ENCODE measurements at places on chromosomes 2 and 18.

GRCh38 chr18:72207280-72207679 is 336.9 kb downstream of the CBLN2 start:
- DNase-seq = no peak

GRCh38 chr2:2846332-2847208 is 515.5 kb upstream of the MYT1L start:
- DNase-seq = no peak

GRCh38 chr18:3760741-3761140 is 310.8 kb downstream of the TGIF1 start:
- DNase-seq = no peak

DNA sequence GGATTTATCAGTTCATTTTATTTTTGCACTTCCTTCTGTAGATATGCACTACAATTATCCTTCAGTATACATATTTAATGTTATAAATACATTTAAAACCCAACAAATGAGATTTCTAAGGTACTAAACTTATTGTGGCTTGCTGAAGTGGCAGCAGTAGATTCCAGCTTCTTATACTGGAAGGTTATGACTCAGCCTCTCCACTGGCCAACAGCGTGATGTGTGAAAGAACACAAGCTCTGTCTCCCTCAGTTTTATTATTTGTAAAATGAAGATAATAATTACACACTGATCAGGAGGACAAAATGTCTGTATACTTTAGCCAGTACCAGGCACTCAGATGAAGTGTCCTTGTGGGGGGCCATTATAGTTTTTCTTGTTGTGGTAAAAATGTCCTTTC is 1147.1 kb downstream of the CNTNAP5 start:
- no peak for DNase-seq

DNA sequence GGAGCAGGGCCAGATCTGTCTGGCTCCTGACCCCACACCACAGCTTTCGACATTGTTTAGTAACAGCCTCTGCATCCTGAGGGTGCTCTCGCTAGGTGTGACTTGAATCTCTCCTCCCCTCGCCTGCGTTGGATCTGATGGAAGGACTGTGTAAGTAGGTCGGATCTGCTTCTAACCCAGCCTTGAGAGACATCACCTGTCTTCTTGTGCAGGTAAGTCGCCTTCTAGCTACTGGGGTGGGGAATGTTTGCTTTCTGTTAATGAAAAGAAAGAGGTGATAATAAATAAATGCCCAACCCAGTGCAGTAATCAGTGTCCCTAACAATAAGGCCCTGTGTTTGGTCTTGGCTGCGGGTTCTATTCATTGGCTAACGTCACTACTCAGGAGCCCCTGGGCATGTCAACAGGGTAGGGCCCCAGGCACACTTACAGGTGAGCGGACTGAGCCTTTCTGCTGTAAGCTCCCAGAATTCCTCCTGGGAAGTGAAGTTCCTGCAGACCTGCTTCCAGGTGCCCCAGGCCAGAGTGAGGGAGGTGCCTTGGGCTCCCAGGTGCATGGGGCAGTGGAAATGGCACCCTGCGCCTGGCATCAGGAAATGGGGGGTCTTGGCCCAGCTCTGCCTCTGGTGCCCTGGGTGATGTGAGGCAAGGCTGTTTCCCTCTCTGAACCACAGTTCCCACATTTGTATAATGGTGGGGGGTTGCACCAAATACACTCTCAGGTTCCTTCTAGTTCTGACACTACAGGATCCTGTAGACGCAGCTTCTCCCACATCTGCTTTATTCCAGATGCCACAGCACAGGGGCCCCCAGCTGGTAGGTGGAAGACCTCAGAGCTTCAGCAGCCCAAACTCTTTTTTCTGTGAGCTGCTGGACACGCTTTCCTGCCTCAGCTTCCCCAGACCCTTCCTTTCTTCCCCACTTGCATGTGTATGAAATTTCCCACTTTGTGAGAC is 11.2 kb upstream of the FOSL2 start:
- no peak for DNase-seq

- peak; percentile 36 for DNase-seq
Observed at GRCh38 chr2:98324181-98324580, 22.1 kb upstream of the CNGA3 start.

DNA sequence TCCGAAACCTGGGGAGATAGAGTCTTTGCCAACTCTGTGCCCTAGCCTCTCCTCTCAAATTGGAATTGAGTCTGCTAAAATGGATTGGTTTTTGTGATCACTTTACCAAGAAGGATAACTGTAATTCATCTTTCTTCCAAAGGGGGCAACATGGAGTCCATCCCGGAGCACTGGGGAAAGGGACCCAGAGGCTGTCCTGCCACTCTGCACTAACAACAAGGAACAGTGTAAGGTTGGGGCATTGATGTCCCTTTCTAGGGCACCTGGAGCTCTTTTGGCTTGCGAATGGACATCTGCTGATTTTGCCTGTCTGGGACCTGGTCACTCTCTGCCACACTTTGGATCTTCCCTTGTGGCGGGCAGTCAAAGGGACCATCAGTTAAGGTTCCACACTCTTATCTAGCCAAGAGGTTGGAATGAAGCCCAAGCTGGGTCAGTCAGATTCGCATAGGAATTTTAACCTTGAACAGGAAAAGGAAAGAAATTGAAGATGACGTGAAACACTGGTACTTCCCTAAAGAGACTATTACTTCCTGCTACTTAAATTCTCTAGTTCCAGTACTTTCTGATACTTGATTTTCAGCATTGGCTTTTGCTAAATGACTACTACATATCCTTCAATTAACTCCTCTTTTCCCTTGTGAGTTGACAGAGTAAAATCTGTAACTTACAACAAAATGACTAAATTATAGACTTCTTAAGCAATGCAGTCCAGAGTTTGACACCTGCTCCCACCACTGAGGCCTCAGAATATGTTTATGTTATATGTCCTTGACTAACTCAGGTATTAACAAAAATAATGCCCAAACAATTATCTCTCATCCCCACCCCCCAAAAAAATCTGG is 64.7 kb upstream of the KLF7 start:
- DNase-seq = peak; percentile 27

DNA sequence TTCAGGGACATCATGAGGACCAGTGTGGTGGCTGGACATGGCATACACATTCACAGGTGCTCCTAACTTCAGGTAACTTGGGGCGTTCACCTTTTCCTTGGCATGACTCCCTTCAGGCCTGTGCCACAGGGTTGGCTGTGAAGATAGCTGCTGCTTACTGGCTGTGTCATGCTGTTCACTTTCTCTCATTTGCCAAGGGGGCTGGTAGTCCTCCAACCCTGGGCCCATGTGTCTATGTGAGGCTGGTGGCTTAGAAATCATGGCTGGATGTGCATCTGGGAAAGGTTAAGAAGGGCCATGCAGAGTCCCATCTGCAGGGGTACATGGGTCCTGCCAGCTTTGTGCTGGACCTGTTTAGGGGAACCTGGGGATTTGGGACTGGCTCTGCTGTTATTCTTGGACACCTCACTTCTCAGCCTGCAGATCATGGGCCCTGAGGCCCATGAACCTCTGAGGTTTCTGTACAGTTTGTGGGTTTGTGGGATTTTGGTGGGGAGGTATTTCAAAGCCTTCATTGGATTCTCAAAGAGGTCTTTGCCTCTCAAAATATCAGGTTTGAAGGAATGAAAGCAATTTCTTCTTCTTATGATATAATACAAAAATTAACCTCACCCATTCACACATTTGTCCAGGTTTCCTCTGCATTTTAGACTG is 62.9 kb downstream of the FHOD3 start:
- DNase-seq = no peak

DNA sequence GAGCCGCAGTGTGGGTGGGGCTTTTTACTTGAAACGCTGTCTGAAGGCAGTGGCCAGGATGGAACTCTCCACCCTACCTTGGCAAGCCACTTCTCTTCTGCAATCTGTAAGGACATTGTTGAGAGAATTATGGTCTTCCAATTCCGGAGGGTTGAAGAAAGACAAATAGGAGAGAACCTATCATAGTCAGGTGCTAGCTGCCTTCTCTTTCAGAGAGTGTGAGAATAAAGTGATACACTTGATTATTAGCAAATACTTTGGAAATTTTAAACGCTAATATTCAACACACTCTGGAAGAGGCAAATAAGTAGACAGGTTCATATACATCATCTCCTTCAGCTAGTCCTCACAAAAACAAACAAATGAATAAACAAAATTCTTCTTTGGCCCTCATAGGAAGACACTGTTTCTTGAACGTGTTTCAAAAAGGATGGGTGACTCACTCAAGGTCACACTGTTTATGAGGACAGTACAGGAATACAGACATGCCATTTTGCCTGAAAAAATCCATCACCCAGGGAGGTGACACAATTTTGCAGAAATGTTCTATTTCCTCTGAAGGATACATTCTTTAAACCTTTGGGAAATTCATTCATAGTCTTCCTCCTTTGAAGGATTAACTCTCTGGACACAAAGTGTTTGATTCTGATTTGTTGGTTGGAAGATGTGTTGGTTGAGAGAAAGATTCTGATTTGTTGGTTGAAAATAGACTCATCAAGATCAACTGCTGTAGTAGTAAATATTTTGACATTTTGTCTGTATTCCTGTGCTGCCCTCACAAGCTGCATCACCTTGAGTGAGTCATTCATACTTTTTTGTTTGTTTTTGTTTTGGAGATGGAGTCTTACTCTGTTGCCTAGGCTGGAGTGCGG is 2.2 kb upstream of the IL1RN start:
- DNase-seq = peak; percentile 47

- no peak for DNase-seq
Observed at GRCh38 chr18:69215161-69215560, 185.5 kb upstream of the DOK6 start.

- no peak for DNase-seq
Observed at GRCh38 chr2:25273985-25274535, 67.7 kb downstream of the DNMT3A start.

GRCh38 chr2:167332358-167332757 is 444.1 kb downstream of the XIRP2 start:
- no peak for DNase-seq

GRCh38 chr2:61534926-61535325 is 3.2 kb downstream of the XPO1 start:
- peak; percentile 53 for DNase-seq

DNA sequence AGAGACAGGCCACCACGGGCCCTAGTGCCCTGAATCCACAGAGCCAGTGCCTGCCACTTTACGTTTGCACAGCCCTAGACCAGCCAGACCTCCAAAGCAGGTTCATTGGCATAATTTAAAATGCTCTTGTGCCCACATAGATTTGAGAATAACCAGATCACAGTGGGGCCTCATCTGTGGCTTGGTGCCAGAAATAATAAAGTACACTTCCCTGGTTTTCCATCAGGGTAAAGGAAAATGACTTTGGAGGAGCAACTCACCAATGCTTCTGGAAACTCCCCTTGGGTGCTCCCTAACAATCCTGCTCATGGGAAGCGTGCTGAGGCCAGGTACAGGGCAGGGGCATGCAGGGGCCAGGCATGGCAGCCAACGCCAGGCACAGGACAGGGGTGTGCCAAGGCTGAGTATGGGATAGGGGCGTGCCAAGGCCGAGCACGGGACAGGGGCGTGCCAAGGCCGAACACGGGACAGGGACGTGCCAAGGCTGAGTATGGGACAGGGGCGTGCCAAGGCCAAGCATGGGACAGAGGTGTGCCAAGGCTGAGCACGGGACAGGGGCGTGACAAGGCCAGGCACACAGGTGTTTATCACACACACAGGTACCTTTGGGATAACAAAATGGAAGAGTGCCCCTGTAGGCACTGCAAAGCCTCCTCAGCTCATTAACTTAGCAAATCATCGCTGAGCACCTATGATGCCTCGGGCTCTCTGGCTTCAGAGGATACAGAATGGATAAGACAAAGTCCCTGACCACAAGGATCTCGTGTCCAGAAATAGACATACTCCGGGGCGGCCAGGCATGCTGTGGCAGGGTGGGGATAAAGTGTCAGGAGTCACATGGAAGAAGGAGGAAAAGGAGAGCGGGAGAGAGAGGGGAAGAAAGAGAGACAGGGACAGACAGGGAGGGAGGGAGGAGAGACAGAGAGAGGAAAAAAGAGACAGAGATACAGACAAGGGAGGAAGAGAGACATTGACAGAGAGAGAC is 334.7 kb downstream of the EIPR1 start:
- no peak for DNase-seq

DNA sequence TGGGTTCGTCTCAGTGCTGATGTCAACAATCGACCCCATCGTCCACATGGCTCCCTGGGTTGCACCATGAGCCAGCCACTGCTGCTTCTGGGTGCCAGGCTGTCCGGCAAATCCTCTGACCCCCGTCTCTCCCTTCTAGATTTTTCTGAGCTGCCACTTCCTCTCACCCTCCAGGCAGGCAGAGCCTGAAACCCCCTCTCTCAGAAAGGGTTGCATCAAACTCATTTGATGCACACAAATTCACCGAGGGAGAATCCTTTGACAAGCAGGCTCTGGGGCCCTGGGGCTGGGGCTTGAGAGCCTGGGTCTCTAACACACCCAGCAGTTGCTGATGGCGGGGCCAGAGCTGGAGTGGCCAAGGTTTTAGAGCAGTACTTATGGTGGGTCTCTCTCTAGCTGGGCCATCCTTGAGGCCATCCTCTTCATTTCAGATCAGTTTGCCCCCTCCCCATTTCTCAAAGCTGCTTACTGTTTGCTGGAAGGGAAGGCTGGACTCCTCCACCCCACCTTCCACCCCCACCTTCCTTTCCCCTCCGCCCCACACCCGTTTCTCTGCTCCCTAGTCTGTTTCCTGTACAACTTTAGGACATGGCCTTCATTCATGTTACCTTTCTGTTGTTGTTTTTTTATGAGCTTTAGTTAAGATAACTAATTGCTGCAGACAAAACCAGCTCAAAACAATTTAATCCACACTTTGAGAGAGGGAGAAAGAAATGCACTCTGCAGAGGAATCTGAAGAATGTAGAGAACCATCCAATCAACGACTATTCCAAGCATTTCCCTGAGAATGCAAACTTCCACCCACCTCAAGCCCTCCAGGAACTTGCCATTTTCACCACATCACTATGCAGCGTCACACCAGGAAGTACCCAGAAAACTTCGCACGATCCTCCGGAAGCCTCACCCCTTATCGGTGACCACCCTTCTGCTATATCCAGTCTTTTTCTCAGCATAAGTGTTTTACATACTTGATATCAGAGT is 69.5 kb downstream of the ARL4C start:
- DNase-seq = peak; percentile 37

GRCh38 chr18:1599196-1599595 is 694.5 kb downstream of the ADCYAP1 start:
- DNase-seq = no peak

- no peak for DNase-seq
Observed at GRCh38 chr18:137327-137726, 21.0 kb upstream of the USP14 start.

DNA sequence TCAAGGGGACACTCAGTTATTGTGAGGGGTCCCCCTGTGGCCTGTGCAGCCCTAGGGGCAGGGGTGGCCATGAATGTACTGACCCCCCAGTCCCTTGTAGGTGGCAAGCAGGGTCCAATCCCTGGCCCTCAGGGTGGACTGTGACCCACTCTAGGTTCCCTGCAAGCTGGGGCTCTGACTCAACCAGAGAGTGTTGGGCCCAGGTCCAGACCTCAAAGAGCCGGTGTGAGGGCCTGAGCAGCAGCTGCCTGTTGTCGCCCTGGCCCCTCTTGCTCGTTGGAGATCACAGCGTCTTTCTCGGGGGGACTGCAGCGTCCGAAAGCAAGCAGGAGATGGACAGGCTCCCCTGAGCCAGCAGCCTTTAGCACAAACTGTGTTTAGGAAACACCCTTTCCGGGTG is 66.8 kb upstream of the ATG16L1 start:
- DNase-seq = peak; percentile 18

All from GM23248 (cell line).